HT-29 (cell line): ENCODE measurements at places on chromosomes 1 and 21.

- DNase-seq = no peak
Observed at GRCh38 chr1:223203034-223203408, 60.0 kb upstream of the TLR5 start.

GRCh38 chr1:83942914-83943313 lies 56.0 kb downstream of the TTLL7 start:
- DNase-seq = no peak

DNA sequence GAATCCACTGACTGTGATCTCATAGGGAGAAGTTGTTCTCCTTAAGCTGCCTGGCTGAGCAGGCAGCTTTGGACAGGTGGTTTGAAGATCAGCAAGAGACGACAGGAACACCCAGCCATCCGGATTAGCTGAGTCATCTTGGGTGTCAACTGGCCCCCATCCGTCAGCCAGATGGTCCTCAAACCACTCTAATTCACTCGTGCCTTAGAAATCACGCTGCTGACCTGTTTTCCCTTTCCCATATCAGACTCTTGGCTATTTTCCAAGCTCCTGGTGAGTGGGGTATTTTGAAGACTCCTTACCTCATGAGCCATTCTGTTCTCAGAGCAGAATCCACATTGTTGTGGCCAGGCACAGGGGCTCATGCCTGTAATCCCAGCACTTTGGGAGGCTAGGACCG lies 149.1 kb upstream of the L1TD1 start:
- no peak for DNase-seq

GRCh38 chr1:42736152-42736551 lies 3.9 kb downstream of the CLDN19 start:
- DNase-seq = peak; percentile 42

DNA sequence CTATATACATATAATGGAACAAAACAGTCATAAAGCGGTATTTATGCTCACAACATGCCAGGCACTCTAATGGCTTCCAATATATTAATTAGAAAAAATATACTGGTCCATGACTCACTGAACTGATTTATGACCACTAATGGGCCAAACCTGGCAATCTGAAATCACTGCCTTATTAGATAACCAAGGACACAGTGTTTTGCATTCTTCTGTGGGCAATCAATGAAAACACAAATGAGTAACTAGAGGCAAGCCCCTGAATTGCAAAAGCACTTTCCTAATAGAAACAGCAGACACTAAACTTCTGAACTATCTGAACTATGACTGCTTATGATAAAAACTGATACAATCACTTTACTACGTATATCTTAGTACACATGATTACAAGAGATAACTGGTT lies 3.5 kb downstream of the GCLM start:
- peak; percentile 16 for DNase-seq

DNA sequence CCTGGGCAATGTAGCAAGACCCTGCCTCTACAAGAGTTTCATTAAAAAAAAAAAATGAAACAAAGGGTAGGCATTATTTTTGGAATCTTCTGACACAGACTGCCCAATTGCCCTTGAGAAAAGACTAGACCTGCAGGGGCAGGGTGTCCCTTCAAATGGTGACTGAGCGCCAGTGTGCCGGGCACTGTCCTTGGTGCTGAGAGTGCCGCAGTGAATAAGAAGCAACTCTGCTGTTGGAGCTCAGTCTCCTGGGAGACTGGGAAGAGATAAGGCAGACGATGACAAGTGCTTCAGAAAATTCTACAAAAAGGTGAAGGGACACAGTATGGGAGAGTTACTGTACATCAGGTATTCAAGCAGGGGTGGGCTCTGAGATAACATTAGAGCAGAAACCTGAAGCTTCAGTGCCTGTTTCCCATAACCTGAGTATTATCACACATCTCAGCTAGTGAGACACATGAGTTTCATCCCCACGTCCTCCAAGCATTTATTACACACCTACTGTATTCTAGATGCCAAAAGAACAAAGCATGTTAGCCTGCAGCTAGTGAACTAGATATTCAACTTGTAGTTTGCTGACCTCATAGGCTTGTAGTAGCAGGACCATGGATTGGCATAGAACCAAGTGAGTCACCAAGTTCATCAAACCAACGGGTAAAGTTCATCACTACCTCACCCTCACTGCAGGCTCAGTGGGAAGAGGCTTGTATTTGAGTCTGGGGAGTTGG lies 18.4 kb upstream of the RPL11 start:
- DNase-seq = peak; percentile 63

DNA sequence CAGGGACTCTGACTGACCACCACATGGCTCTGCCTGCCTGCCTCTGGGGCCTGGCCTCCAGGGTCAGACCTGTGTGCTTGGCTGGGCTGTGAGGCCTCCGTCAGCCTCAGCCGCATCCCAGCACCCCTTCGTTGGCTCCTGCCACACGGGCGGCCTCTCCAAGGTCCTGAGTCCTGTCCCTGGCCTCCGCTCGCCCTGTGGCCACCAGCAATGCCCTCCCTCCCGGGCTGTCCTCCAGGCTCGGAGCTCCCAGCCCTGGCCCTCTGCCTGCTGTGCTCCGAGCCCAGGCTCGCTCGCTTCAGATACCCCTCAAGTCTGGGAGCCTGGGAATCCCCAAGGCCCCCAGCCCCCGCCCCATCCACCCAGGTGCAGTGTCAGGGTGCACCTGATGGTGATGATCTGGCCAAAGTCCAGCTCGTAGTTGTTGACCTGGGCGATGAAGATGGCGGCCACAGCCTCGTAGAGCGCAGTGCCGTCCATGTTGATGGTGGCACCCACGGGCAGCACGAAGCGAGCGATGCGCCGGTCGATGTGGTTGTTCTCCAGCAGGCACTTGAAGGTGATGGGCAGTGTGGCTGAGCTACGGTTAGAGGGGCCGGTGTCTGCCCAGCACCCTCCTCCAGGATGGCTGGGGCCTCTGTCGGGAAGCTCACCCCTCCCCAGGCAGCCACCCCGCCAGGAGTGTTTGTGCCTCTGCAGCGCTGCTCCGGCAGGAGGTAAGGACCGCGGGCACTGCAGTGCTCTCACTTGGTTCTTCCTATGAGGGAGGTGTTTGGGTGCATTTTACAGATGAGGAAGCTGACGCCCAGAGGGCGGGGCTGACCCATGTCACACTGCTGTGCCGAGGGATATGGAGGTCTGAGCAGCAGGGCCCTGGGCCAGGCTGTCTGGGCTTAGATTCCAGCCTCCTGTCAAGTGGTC lies 28.5 kb downstream of the PODN start:
- DNase-seq = peak; percentile 44

DNA sequence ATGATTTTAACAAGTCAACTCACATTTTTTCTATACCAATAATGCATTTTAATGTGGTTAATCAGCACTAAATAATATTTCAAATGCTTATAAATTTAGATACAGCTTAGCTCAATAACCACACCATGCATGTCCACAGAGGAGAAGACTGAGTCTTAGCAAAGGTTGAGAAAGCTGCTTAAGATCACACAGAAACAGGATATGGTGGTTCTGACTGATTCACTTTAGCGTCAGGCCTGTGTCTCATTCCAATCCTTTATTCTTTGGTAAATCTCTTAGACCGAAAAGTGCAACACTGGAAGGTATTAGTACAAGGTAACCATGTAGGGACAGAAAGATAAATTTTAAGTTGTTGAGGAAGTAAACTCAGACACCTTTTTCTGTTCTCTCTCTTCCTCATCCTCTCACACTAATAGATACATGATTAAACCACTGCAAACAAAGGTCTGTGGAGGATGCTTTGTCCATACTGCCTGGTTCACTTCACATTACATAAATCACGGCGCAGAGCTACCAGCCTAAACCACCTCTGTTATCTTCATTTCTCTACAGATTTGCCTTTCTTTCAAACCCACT lies 139.0 kb downstream of the DPYD start:
- DNase-seq = no peak

GRCh38 chr1:232132572-232132971 lies 497.4 kb downstream of the SIPA1L2 start:
- no peak for DNase-seq

DNA sequence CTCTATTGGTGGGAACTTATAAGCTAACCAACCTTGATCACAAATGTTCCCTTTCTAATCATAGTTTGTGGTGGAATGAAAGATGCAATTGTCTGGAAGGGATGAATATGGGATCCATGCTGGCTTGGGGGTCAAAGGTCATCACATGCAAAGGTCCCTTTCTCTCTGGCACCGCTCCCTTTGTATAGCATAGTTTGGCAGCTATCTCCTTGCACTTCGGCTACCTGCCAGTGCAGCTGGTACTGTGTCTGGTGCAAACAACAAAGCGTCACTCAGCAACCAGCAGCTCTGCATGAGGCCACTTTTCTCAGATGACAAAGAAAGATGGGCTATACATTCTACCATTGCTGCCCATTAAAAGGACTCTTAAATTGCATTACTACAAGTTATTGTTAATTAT lies 188.2 kb upstream of the NFIA start:
- no peak for DNase-seq

GRCh38 chr1:214425716-214426425 lies 125.5 kb downstream of the PTPN14 start:
- no peak for DNase-seq

GRCh38 chr1:2468041-2468472 lies 8.0 kb upstream of the PLCH2 start:
- DNase-seq = no peak

DNA sequence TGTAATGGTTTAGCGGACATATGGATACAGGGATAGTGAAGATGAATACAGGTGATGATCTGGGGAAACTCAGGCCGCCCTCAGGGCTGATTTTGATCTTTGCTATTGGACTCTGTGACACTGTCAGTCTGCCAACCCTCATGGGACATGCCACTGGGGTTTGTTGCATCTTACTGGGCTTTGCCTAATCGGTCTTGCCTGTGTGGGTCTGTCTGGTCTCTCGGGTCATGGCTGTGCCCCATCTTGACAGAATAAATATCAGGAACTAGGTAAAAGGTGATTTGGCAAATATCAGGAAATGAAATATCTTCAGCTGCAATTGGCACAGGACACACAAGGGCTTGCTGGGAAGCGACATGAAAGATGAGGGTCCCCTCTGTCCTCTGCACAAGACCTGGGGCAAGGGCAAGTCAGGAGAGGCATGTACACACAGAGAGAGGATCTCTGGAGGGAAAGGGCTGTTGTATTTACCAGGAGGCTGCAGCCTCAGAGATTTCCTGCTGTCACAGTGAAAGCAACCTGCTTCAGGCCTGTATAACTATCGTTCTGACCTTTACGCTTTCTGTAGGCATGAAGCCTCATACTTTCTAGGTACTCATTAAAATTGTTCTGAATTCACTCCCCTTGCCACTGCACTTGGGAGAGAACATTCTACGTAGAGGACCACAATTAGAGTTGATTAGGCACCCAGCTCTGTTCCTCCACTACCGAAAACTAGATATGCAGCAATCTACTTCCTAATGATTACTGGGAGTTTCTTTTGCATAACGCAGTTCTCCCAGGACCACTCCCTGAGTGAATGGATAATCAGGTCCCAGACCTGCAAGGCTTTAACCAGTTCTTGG lies 52.0 kb upstream of the GADD45A start:
- no peak for DNase-seq

DNA sequence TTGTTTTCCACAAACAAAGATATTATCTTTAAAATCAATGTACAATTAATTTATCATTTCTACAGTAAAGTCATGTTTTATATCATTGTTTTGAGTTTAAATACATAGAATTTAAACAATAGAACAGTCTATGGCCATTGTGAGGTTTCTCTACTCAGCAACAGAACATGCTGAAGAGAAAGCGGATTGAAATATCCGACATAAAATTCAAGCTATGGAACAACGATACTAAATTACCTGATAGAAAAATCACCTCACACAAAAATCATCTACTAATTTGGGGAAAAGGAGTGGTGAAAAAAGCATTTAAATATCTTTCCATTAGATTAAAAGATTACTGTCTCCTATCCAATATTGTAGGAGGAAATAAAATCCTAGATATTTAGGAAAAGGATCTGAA lies 12.6 kb downstream of the CDKN2C start:
- DNase-seq = no peak

- no peak for DNase-seq
Observed at GRCh38 chr1:205598841-205599668, 32.8 kb downstream of the ELK4 start.

DNA sequence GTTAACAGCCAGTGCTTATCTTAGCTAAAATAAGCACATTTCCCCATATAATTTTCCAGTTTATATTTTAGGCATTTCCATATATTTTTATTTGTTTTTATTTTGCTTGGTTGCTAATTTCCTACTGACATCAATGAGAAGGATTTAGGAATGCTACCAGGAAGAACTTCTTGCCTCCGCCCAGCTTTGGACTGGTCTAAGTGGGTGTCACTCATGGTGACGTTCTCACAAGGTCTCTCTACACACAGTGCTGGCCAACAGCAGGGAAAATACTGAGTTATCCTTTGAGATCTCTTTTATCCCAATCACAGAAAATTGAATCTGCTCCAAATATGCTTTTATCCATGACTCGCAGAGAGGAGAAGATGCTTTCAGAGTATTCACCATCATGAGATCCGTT lies 13.2 kb downstream of the MX1 start:
- peak; percentile 24 for DNase-seq

DNA sequence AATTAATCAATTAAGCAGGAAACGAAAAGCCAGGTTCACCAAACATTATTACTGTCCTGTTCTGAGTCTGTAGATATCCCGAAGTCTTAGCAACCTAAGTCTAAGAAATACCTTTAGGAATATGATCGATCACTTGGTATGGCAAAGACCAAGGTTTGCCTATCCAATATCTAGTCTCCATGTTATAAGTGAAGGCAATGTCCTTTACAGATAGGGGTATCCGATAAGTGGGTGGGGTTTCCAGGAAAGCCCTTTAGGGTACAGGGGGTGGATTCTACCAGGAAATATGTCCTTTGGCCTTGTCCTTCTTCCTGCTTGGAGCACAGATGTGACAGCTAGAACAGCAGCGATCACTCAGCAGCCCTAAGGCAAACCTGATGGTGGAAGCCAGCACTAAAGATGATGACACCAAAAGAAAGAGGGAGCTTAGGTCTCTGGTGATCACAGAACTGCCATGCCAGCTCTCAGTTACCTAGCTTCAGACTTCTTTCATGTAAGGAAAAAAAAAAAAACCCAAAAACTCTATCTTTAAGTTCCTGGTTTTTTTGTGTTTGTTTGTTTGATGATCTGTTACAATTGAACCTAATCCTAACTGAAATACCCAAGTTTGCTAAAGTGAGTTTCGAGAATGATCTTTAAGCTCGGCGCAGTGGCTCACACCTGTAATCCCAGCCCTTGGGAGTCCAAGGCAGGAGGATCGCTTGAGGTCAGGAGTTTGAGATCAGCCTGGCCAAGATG lies 40.8 kb downstream of the DSTYK start:
- DNase-seq = no peak

DNA sequence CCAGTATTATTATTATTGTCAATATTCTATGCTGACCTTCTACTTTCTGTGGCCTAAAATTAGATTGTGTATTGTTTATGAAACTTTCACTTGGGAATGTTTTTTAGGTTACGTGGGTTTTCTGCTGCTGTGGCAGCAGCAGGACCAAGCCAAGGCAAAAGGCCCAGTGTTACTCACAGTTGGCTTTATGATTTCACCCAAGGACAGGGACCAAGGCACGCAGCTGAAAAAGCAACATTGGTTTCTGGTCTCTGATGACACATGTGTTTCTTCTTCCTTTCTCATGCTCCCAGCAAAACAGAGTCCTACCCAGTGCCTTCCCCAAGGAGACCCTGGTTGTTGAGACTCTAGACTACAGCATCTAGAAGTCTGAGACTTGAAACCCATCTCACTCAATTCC lies 413.7 kb downstream of the SETD4 start:
- no peak for DNase-seq

GRCh38 chr1:199302554-199302953 lies 663.7 kb downstream of the PTPRC start:
- DNase-seq = no peak

GRCh38 chr1:160837558-160838205 lies 25.0 kb downstream of the CD244 start:
- DNase-seq = peak; percentile 8

GRCh38 chr1:27538793-27539192 lies 48.8 kb upstream of the WASF2 start:
- DNase-seq = peak; percentile 58
